ENCODE measurements at places on chromosomes 1 and 21.
A peak's percentile ranks its signal among the peaks of the same experiment; 100 is the strongest.

DNA sequence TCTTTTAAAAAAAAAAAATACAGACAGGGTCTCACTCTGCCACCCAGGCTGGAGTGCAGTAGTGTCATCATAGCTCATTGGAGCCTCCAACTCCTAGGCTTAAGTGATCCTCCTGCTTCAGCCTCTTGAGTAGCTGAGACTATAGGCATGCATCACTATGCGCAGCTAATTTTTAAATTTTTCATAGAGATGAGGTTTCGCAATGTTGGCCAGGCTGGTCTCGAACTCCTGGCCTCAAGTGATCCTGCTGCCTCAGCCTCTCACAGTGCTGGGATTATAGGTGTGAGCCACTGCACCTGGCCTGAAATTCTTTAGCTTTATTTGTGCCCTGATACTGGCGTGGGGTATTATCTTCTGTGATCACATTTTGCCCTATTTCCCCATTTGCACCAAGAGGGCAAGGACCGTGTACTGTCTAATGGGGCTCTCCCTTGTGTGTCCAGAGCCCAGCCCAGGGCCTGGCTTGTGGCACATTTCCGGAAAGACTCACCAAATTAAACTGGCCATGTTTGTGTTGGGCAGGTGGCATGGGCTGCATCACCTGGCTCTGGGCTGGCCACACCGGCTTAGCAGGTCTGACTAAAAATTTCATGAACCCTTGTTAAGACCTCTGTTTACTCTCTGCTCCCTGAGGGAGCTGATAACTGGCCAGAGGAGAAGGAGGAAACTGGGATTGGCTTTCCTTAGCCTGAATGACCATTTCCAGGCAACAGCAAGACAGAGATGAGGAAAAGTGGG lies 32.2 kb downstream of the TRIM62 start:
- no peak for DNase-seq

- no peak for DNase-seq
Observed at GRCh38 chr1:191984856-191985255, 173.4 kb upstream of the RGS18 start.

GRCh38 chr1:186745531-186746146 lies 65.4 kb upstream of the PTGS2 start:
- peak; percentile 31 for DNase-seq

DNA sequence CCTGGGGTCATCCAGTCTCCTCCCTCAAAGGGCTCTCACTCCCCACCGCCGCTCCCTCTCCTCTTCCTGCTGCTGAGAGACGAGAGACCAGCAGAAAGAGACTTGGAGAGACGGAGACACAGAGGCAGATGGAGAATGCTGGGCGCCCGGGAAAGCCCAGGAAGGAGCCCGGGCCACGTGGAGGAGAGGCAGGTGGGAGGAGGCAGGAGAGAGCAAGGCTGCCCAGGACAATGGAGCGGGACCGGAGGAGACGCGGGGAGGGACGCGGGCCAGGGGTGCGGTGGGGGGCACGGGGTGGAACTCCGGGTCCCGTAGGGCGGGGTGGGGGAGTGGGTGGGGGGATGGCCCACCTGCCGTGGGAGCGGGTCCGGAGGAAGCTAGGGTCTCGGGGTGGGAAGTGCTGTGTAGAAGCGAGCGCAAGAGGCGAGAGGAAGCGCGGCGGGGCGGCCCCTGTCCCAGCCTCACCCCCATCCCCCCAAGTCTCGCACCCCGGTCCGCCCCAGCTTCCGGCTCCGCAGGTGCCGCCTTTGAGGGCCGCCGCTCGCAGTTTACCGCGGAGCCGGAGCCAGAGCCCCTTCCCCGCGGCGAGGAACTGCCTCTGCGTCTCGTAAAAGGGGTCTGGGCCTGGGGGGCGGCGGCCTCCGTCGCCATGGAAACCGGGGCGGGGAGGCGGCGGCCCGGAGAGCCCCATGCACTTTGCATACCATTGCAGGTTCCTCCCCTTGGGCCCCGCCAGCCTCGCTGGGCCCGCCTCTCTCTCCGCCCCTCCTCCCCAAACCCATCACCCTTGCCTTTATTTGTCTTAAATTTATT lies 11.7 kb upstream of the EPHA2 start:
- no peak for DNase-seq

- no peak for DNase-seq
Observed at GRCh38 chr21:15414057-15414456, 315.7 kb upstream of the USP25 start.

DNA sequence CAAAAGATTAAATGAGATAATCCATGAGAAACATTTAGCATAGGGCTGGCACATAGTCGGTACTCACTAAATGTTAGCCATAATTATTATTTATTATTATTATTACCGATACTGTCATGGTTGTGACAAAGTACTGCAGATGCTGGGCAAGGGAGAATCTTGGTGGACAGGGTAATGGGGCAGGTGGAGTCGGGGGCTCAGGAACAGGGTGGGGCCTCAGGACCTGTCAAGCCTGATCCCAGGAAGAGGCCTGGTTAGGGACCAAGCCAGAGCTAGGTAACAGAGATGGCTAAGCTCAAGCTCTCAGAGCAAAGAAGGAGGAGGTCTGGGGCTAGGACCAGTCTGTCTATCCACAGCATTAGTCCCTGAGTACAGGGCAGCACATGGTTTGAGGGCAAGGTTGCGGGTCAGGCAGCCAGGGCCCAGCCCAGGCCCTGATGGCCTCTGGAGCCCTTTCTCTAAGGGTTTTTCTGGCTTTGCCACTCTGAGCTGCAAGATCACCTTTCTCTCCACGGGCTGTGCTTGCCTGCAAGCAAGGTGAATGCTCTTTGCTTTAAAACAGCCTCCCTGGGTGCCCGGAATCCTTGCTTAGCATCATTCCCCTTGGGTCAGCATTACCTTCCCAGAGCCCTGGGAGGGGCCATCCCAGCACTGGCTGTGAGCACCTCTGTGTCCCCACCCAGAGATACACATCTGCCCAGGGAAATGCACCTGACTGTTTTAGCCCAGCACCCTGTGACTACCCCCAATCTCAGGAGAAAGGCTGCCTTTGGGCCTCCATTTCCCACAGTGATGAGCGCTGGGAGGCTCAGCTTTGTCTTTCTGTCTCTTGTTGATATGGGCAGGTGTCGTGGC lies 572.0 kb downstream of the PTPRU start:
- DNase-seq: no peak

- no peak for DNase-seq
Observed at GRCh38 chr21:39020751-39021477, 162.3 kb downstream of the PSMG1 start.

DNA sequence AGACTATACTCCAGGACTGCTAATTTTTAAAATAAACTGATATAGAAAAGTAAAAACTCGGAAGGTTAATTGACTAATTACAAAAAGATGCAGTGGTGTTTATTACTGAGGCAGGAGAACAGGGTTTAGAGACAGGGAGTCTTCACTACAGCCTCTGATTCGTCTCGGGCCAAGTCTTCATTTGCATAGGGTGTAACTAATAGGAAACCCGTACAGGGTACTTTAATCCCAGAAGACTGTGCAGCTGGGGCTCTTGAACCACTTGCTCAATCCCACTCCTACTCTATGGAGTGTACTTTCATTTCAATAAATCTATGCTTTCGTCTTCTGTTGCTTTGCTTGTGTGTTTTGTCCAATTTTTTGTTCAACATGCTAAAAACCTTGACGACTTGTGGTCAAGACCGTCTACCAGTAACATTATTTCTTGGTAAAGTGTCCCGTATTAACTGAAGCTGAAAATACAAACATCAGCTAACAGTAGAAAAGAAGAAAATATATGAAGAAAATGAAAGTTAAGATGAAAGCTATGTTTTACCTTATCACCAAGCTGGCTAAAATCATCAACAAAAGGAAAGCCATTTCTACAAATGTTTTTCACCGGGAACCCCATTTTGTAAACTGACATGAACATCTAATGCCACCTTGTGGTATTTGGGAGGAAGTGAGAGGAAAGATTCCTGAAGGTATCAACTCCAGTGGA lies 8.0 kb downstream of the SDHB start:
- peak; percentile 16 for DNase-seq

DNA sequence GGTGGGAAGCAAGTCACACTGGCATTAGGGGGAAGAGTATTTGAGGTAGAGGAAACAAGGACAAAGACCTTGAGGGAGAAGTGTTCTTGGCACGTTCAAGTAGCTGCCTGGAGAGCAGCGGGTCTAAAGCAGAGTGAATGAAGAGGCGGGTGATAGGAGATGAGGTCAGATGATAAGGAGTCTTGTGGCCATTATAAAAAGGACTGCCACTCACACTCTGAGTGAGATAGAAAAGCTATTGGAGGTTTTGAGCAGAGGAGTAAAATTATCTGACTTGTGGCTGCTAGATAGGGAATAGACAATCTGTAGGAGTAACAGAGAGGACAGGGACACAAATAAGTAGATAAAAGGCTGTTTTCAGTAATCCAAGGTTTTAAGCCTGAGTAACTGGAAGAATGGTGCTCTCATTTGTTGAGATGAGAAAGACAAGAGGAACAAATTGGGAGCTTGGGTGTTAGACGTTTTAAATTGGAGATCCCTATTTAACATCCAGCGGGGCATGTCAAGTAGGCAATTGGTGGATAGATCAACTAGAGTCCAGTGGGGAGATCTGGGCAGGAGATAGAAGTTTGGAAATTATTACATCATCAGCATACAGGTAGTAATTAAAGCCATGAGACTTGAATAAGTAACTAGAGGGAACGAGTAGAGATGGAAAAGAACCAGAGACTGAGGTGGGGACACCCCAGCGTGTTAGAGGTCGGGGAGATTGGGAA lies 43.7 kb downstream of the HENMT1 start:
- no peak for DNase-seq

GRCh38 chr1:5980314-5981008 lies 11.8 kb downstream of the NPHP4 start:
- no peak for DNase-seq

DNA sequence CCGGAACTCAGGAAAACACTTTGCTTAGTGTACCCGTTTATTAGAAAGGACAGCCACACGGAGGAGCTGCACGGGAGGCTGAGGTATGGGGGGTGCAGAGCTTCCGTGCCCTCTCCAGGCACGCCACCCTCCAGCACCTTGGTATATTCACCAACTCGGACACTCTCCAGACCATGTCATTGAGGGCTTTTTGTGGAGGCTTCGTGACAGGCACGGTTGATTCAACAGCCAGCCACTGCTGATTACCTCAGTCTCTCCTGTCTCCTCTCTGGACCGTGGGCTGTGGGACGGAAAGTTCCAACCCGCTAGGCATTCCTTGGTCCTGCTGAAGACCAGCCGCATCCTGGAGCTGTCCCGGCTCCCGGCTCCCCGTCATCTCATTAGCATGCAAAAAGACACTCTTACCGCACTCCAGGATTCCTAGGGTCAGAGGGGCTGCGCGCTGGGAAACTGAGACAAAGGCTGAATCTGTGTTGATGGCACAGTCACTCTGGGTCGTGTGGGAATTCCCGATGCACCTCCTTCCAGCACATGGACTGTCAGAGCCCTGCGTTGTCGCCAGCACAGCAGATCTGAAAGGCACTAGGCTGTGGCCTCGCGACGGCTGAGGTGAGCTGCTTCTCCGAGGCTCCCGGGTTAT lies 65.6 kb downstream of the PRKCZ start:
- DNase-seq: no peak

GRCh38 chr1:192628396-192629057 lies 7.4 kb upstream of the RGS13 start:
- no peak for DNase-seq

GRCh38 chr1:21072721-21073120 lies 104.0 kb downstream of the EIF4G3 start:
- DNase-seq: no peak

- DNase-seq: no peak
Observed at GRCh38 chr21:35348686-35349085, 299.6 kb upstream of the RUNX1 start.

DNA sequence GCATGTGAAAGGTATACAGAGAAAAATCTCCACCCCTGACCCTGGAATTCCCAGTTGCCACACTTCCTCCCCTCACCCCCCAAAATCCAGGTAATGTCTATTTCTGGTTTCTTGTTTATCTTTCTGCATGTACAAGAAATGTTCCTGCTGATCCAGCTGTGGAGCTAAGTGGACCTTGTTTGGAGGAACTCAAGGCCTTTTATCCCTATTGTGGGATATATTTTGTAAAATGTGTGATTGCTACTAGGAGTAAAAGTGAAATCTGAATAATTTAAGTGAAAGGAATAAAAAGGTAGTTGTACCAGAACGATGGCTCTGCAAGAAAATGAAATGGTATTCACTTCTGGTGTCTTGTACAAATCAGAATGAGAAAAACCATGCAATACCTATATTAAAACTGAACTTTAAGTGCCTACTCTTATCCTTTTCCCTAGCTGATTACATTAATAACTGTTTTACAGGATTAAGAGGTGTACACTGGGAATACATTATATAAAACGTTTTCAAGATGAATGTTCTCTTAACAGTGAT lies 3.0 kb downstream of the SPEN start:
- no peak for DNase-seq

- no peak for DNase-seq
Observed at GRCh38 chr21:32312976-32313375, 14.3 kb downstream of the MRAP start.

- DNase-seq: no peak
Observed at GRCh38 chr1:179167418-179167777, 62.1 kb downstream of the ABL2 start.

- DNase-seq: no peak
Observed at GRCh38 chr1:5597171-5597850, 394.9 kb downstream of the NPHP4 start.

GRCh38 chr1:225772323-225772768 lies 5.3 kb upstream of the SRP9 start:
- peak; percentile 73 for DNase-seq
